Stimulated activated CD4-positive, alpha-beta T cell treated with anti-CD3 and anti-CD28 coated beads, Interleukin-15, amount 100 ng/mL, for 1 hour (primary cell): ENCODE measurements at places on chromosomes 7 and 10.

DNA sequence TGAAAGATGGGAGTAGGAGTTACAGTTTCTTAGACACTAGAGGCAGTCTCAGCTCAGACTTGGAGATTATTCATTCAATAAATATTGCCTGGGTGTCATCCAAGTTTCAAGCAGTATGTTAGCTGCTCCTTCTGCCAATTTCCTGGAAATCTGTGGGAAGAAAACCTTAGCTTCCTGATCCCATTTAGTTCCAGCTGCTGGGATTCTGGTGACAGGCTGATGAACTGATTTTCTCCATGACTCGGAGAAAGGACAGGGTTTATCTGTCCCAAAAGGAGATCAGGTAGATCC, 95.8 kb downstream of the CLEC2L start:
- no peak for DNase-seq

DNA sequence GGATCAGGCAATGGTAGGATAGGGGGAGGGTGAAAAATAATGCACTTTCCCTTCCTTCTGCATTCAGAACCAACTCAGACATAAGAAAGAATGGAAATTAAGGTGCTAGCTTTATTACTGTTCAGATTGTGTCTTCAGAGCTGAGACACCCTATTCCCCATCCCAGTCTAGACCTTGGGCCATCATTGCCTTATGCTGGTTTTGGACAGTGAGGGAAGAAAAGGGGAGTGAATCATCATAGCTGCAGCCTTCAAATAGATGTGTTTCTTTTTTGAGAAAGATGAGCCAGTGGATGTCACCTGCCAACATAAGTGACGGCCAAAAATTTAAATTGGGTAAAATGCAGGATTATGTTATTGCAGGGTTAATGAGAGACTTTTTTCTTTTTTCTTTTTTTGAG, 27.0 kb upstream of the TOMM7 start:
- DNase-seq: no peak

DNA sequence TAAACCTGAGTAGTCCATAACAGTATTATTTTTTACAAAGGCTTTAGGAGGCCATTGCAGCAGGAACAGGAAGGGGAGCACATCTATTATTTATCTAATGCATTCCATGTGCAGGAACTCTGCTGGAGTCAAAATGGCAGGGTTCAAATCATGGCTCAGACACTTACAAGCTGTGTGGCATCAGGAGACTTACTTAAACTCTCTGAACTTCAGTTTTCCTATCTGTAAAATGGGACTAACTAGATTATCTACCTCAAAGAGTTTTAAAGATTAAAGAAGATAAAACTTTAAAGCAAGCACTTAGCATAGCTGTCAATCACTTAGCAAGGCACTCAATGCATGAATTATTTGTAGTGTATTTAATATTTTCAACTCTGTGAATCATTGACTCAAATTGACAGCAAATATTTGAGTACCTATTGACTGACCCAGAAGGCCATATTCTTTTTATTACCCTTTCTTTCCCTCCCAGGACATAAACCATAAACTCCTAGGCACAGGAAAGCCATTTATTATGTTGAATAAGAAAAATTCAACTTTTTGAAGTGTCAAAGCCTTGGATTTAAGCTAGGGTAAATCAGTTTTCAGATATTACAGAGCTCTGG, 115.8 kb upstream of the FAM204A start:
- DNase-seq: no peak

GRCh38 chr7:100048680-100049079, 894 bp upstream of the ZSCAN21 start:
- no peak for DNase-seq

DNA sequence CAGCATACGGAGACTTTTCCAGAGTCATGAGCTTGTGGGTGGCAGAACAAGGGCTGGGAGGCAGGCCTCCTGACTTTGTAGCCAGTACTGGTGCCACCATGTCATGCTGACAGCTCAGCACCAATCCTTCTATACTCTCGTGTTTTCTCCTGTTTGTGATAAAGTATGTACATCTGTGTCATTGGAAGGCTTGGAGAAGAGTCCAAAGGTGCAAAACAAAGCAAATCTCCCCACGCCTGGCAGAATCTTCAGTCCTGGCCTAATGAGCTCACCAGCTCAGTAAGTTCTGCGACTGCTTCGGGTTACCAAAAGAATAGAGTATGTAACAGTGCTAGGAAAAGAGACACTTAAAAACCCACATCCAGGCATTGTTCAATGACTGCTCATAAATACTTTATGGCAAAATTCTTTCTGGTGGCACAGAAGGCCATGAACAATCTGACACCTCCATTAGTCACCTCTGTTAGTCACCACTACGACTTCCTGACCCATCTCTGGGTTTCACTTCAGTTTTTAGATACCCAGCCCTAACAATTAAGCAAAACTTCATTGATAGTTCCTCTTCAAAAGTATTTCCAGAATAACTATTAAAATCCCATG, 24.5 kb downstream of the STEAP1 start:
- DNase-seq: no peak

DNA sequence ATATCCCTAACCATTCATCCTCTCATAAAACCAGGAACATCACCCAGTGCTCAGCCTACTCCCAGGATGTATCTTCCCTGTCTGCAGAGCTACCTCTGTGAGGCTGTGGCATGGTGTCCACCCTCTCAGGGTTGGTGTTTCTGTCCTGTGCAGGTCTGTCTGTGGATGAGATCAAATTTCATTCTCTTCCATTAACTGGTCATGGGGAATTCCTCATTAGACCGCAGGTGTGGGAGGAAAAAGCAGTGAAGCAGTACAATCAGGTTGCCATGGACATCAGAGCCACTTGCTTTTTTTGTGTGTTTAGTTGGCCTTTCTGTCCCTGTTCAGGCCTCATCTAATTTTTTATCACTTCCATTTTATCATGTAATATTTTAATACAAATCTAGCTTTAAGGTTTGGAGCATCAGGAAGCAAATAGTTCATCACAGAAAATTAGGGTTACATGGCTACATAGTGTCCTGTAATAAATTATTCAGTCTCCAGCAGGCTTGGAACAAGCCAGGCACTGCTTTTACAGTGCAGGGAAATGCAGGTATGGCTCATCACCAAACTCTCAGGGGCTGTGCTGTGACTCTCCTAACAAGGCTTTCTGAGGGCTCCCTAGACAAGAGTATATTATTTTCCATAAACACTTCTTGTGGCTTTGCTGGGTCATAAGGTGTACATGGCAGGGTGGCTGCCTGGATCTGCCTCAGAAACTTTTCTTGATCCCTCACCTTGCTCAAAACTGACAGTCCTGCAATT, 594.9 kb upstream of the IGFBP3 start:
- no peak for DNase-seq

GRCh38 chr7:148633761-148634160, 43.2 kb downstream of the C7orf33 start:
- DNase-seq: no peak

DNA sequence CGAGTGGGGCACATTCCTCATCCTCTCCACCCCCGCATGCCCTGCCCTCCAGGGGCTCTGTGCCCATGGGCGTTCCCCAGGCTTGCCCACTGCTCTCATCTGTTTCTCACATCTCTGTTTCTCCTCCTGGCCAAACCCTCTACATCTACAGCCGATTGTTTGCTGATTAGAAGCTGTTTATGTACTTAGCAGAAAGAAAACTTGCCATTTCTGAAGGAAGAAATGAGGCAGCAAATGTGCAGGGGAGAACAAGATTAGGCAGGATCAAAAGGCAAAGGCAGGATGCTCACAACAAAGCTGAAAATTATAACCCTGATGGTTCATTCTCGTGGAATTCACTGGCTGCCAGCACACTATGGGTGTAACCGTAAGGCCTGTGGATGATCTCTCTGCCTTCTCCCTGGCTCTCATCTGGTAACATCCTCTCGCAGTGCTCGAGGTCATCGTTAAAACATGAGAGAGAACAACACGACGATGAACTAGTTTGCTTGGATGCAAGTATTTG, 111.6 kb upstream of the KLF14 start:
- DNase-seq: no peak

- DNase-seq: no peak
Measured at GRCh38 chr10:74104480-74104879, 46.1 kb downstream of the AP3M1 start.

DNA sequence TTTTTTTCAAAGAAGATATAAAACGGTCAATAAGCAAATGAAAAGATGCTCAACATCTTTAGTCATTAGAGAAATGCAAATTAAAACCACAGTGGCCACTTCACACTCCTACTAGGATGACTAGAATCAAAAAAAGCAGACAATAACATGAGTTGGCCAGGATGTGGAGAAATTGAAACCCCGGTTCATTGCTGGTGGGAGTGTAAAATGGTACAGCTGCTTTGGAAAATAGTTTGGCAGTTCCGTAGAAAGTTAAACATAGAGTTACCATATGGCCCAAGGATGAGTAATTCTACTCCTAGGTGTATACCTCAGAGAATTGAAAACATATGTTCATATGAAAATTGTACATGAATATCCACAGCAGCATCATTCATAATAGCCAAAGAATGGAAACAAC, 573.3 kb downstream of the GALNT17 start:
- DNase-seq: no peak

GRCh38 chr10:70308121-70309060, 24.6 kb upstream of the NPFFR1 start:
- DNase-seq: no peak

- no peak for DNase-seq
Measured at GRCh38 chr10:116186273-116186672, 86.7 kb downstream of the GFRA1 start.
